ENCODE measurements at places on chromosomes 6 and 20. TPM values are rescaled to one million over a fixed set of nuclear protein-coding genes. Genes with fewer than 3 reads are reported as not detected.
A peak's percentile ranks its signal among the peaks of the same experiment; 100 is the strongest.

GRCh38 chr6:133551847-133552341, 310.7 kb downstream of the EYA4 start:
- no peak for DNase-seq

GRCh38 chr6:166418691-166419143, 36.0 kb upstream of the MPC1 start:
- DNase-seq: peak; percentile 32

DNA sequence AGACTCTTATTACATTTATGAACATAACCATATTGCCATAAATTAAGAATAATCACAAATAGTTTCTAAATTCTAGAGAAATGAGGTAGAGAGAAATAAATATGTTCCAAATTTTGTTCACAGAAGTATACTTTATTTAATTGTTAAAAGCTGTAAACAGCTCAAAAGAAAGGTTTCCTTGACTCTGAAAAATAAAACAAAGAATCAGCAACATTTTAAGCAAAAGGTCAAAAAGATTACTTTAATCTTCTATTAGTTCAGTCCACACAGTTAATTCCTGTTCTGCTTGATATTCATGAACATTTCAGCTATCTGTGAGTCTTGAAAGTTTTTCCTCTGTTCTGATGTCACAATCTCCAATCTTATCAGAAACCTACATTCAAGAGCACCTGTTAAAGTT, 197.9 kb downstream of the GJA1 start:
- no peak for DNase-seq

DNA sequence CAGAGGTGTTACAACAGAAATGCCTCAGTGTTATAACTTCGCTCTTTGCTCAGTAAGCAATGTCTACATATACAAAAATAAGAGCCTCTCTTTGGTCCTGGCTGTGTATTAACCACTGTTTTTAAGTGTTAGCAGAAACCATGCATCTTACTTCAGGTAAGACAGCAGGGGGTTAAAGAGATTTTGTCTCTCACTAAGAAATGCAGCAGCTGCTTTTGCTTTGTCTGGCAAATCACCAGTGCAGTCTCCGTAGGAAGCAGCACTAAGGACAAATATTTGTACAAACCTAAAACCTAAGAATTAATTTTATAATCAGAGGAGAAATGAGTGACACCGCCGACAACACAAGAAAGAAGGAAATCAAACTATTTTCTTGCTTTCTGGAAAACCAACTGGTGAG, 758 bp downstream of the SMIM28 start:
- DNase-seq: no peak

DNA sequence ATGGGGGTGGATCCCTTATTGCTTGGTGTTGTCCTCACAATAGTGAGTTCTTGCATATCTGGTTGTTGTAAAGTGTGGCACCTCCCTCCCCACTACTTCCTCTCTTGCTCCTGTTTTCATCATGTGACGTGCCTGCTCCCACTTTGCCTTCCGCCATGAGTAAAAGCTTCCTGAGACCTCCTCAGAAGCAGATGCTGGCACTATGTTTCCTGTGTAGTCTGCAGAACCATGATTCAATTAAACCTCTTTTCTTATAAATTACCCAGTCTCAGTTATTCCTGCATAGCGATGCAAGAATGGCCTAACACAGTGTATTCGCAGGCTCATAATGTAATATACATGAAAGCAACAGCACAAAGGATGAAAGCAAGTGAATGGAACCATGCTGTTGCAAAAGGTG, 28.4 kb upstream of the ANKRD60 start:
- no peak for DNase-seq

GRCh38 chr6:41935685-41936072, 5.9 kb downstream of the CCND3 start:
- no peak for DNase-seq

GNMT gene
- 0.35 TPM for total RNA-seq

TRIM10 gene
- total RNA-seq: not detected

DNA sequence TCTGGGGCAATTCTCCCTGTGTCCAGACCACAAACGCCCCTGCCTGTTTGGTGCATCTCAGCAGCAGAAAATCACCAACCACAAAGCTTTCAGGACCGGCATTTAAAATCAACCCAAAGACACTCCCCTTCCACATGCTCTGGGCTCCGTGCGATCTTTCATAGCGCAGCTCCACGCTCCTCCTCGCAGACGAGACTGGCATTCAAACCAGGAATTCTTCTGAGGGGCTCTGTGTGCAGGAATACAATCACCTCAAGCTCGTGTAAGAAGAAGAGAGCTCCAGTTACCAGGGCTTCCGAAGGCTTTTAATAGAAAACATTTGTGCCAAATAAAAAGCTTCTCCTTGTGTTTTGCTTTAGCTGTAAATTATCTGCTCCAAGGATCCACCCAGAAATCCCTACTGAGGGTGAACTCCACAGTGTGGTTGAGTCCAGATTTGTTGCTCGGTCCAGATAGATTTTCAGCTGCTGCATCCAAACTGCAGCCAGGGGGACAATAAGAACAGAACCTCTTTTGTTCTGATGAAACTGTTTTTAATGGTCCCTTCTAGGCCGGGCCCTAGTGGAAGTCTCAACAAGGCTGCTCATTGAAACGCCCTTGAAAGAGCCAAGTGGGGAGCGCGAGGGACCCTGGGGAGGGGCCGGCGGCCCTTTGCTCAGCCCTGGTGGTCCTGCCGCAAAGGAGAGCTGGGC, 16.4 kb upstream of the BMP7 start:
- DNase-seq: no peak

SLC16A10 gene
- total RNA-seq: 12.0 TPM

BTNL2 gene
- total RNA-seq: not detected

RAET1L gene
- total RNA-seq: not detected

DNA sequence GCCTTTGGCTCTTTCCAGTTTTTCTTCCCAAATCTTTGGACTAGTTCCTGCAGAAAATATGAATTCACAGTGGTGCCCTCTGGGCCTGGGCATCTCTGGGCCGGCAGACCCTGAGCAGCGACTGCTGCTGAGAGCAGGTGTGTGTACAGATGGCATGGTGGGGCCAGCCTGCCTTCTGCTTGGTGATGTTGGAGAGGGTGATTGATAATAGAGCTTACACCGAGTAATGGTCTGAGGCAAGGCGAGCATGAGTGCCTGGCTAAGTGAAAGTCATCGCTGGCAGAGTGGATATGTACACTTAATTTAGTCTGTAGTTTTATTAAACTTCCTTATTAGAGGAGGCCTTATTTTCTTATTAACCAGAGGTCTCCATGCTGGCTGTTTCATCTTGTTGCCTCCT, 156.9 kb downstream of the CDKAL1 start:
- DNase-seq: no peak

CASS4 gene
- total RNA-seq: 3.4 TPM

Data from activated naive CD8-positive, alpha-beta T cell treated with anti-CD3 and anti-CD28 coated beads for 36 hours (primary cell).